Hippocampal formation (tissue), 2 donors: ENCODE measurements at places on chromosomes 6 and 20.

DNA sequence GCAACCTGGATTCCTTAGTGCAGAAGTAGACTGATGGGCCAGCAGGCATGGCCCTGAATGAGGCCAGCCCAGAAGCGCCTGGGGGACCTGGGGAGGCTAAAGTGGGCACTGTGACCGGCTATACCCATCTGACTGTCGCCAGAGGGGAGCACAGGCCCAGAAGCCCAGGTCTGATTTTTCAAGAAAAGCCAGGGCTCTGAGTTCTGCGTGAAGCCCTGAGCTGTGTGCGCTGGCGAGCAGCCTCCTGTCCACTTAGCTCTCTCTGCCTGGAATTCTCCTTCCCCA, 111.7 kb downstream of the SULF2 start:
- DNase-seq, result no peak

- peak; percentile 13 for DNase-seq
These were observed 16.6 kb downstream of the SLC22A1 start for GRCh38 chr6:160137989-160138835.

DNA sequence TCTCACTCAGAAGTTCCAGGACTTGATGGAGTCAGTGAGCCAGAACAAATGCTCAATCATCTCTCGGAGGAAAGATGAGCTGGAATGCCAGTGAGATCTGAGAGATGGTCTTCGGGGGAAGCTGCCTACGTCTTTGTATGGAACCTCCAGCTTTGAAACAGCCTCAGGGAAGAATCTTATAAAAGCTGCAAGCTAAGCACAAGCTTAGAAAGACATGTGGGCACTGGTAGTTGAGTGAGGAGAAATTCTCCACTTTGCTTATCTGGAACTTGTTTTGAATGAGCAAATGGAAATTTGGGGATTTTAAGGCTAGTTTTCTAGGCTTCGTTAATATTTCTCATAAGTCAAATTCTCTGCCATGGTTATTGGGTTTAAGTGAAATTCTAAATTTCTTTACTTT, 594.4 kb downstream of the QKI start:
- DNase-seq, result no peak

- DNase-seq, result no peak
These were observed 4.8 kb upstream of the SMIM28 start for GRCh38 chr6:138372711-138373463.

GRCh38 chr20:10922941-10923340, 249.1 kb upstream of the JAG1 start:
- no peak for DNase-seq

DNA sequence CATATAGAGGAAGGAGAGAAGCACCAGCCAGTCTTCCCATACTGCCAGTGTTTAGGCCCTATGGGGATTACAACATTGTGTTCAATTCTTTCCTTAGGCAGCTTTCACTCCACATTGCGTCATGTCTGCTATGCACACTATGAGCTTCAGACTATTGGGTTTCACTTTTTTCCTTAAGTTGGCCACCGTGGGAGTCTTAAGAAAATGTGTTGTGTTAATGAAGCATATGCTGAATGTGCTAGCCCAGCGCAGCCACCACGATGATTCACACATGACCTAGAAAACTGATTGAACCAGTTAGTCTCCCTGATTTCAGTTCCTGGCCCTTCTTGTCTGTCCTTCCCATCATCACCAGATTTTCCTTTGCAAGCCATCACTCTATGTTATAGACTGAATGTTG, 21.5 kb downstream of the TUBB2B start:
- DNase-seq, result no peak

DNA sequence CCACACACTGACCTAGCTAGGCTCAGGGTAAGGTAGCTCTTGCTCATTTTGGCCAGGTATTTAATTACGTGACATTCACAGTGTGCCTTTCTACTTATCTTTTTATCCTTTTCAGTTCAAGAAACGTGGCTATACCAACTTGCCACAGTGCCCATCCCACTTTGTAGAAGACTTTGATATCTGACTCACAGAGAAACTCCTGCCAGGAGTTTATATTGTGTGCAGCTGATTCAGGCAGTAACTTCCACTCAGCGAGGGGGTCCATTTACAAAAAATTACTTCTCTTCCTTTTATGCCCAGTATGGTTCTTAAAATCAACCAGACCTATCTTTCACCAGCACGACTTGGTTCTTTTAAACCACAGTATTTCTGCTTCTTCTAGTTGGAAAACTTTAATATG, 75.6 kb downstream of the PRL start:
- DNase-seq, result no peak
